ENCODE measurements at places on chromosomes 11 and 22. TPM values are rescaled to one million over a fixed set of nuclear protein-coding genes. Genes with fewer than 3 reads are reported as not detected.

TECTA gene
- total RNA-seq, result 0.89 TPM

EWSR1 gene
- total RNA-seq, result 111 TPM

TMEM45B gene
- 0.04 TPM for total RNA-seq

MUC2 gene
- total RNA-seq, result not detected

TIMP3 gene
- total RNA-seq, result 96.6 TPM

CUL5 gene
- total RNA-seq, result 33.8 TPM

All from muscle of leg (tissue), 16 donors.